ENCODE measurements at places on chromosomes 12 and 14.

GRCh38 chr12:112226768-112227167 lies 101.4 kb downstream of the TRAFD1 start:
- DNase-seq, result no peak

DNA sequence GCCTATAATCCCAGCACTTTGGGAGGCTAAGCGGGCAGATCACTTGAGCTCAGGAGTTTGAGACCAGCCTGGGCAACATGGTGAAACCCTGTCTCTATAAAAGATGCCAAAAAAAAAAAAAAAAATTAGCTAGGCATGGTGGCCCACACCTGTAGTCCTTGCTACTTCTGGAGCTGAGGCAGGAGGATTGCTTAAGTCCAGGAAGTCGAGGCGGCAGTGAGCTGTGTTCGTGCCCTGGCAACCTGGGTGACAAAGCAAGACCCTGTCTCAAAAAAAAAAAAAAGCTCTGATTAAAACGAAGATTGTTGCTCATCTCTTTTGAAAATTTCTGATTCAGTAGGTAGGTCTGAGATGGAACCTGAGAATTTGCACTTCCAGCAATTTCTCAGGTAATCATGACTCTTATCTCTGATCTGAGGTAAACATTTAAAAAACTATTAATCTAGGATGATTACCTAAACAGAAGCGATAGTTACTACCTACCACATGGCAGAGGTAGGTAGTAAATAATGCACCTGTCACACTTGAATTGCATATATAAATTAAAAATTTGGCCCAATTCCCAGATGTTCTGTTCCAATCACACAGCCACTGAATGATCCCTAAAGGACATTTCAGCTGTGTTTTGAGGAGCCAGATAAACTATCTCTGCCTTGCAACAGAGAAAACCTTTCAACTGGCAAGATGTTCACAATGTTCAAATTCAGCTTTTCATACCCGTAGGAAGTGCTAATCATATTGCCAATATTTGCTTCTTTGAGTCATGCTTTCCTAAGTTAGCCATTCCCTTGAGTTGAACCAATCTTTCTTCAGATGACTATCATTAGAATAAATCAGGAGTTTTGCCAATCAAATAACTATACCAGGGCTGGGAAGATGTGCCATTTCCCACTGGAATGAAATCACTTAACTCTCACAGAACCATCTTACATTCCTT lies 4.2 kb upstream of the TEP1 start:
- DNase-seq, result no peak

GRCh38 chr12:131114271-131114670 lies 160.6 kb downstream of the ADGRD1 start:
- DNase-seq, result no peak

- DNase-seq, result no peak
Measured at GRCh38 chr14:68506645-68507419, 286.0 kb downstream of the ZFP36L1 start.

DNA sequence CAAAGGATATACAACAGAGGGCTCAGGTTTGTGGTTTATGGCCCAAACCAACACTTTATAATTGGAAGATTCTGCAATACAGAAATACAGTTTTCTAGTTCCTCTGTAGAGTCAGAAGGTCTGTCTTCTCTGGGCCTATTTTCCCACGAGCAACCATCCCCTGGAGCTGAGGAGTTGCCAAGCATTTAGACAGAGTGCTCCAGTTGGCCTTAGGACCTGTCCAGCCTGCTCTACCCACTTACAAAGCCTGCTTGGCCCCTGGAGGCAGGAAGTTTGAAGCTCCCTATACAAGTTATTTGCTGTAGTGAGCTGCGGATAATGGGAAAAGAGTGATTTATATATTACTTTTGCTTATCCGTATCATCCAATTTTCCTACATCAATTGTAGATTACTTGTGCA lies 60.8 kb upstream of the HSPB8 start:
- DNase-seq, result no peak

DNA sequence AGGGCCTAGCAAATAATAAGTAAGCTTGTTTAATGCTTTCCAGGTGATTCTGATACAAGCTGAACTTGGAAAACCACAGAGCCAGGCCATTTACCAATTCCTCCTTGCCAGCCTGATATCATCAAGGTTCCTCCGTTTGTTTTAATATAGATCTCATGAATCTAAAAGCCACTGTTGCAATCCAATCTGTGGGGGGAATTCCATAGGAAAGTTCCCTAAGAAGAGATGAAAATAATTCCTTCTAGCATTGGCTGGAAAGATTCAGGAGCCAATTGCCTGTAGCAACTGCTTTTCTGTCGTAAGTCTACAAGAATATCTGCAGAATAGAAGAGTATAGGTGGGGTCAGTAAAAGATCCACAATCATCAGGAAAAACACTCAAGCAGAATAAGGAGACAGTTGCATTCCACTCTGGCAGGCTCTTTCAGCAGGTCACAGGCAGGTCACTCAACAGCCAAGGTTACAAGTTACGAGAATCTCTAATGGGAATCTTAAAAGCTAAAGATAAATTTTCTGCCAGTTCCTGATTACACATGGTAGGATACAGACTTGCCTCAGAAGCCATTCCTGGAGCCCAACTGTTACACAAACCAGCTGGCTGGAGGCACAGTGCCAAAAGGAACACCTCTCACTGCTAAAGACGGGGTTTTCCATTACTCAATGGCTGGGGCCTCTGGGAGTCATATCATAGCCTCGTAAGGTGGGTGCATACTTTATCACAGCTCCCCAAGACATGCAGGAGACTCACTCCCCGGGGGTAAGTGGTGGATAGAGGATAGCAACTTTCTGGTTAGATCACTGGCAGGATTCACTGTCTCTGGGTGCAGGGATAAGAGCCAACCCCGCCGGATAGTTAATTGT lies 43.6 kb downstream of the FGD6 start:
- DNase-seq, result no peak

GRCh38 chr12:70982286-70982685 lies 61.7 kb upstream of the PTPRR start:
- no peak for DNase-seq
